ENCODE measurements at places on chromosomes 5 and 9.

GRCh38 chr9:7011395-7012067, 253.8 kb downstream of the KDM4C start:
- DNase-seq = peak; percentile 67

- no peak for DNase-seq
Measured at GRCh38 chr5:8363138-8363537, 494.2 kb downstream of the MTRR start.

GRCh38 chr5:54595721-54596120, 78.2 kb downstream of the SNX18 start:
- DNase-seq = no peak

GRCh38 chr5:132180134-132180745, 47.4 kb downstream of the P4HA2 start:
- peak; percentile 69 for DNase-seq

DNA sequence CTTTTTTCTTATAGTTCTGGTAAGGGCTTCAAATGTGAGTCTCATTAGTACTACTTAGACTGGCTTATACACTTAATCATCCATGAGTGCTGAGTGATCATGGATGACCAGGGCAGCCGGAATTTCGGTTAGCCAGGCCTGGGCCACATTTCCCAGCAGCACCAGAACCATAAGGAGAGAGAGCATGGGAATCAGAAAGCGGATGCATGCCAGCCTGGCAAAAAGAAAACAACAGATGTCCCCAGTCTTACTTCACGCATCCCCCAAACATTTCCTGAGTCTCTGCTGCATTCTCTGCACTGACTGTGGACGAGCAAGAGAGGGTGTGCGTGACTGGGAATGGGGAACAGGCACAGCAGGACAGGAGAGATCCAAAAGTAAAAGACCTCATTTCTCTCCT, 371.1 kb upstream of the ZNF608 start:
- no peak for DNase-seq

DNA sequence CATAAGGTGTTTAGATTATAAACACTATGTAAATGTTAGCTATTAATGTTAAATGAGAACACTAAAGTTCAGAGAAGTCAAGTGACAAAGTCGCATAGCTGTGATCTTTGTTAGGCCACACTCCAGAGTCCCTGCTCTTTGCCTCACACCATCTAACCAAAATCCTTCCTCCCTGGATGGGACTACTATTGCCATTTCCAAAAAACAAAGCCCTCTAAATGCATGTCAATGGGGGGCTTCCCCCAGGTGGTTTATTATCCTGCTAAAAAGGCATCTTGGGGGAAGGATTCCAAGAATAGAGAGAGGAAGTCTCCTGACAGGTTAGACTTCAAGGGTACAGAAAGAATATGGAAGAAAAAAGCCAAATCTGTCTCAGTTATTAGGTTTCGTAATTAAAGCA, 10.4 kb downstream of the NR6A1 start:
- no peak for DNase-seq

GRCh38 chr5:135231289-135231688, 167.7 kb downstream of the MACROH2A1 start:
- no peak for DNase-seq

DNA sequence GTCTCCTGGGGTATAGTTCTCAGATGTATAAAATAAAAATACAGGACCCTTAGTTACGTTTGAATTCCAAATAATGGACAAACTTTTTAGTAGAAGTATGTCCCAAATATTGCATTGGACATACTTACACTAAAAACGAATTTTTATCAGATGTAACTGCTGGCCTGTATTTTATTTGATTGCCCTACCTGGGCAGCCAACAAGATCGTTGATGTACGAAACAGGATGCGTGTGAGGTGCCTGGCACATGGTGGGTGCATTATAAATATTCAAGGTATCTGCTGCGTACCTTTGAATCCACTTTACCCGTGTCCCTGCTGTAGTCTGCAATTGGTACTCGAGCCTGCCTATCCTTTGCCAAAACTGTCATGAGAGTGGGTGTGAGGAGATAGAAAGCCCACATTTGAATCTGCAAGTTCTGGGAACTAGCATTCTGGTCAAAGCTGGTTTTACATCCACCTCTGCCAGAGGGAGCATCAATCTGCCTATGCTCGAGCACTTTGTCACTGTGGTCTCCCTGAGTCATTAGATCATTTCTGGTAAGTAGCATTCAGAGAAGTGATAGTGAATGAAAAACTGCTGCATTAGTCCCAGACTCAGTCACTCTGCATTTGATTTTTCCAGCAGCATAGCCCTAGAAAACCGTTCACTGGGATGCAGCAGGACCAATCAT, 133.7 kb upstream of the IQGAP2 start:
- DNase-seq = no peak

GRCh38 chr5:110275878-110276277, 450.6 kb downstream of the TMEM232 start:
- no peak for DNase-seq

- no peak for DNase-seq
Measured at GRCh38 chr5:139812323-139812722, 16.7 kb downstream of the PSD2 start.

DNA sequence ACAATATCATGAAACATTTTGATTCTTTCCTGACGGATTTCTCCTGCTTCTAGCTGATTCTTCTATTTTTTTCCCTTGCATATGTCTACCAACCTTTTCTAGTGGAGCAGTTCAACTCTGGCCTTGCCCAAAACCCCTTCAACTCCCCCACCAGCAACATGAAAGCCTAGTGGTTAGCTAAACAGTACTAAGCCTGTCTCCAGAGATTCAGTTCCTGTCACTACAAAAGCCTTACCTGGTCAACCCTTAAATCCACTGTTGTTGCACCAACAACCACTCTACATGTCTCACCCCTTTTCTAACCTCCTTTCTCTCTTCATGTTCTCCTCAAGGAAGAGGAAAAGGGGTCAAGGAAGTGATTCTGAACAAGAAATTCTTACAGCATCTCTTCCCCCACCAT, 74.8 kb upstream of the PIK3R1 start:
- DNase-seq = no peak

- no peak for DNase-seq
Measured at GRCh38 chr9:12069366-12069765, 623.8 kb upstream of the TYRP1 start.

GRCh38 chr9:35549441-35549840, 55.6 kb upstream of the TESK1 start:
- DNase-seq = no peak

GRCh38 chr5:173554989-173555705, 61.3 kb downstream of the BOD1 start:
- no peak for DNase-seq

- DNase-seq = no peak
Measured at GRCh38 chr9:33923079-33923478, 106.1 kb downstream of the UBE2R2 start.

- no peak for DNase-seq
Measured at GRCh38 chr5:141507387-141508091, 18.7 kb downstream of the PCDHGC5 start.

GRCh38 chr5:56837381-56837780, 22.0 kb downstream of the MAP3K1 start:
- DNase-seq = no peak

GRCh38 chr5:133928587-133929393, 39.6 kb downstream of the C5orf15 start:
- DNase-seq = peak; percentile 40

- no peak for DNase-seq
Measured at GRCh38 chr5:107466233-107466769, 204.4 kb downstream of the EFNA5 start.

- peak; percentile 9 for DNase-seq
Measured at GRCh38 chr5:6525910-6526309, 77.3 kb downstream of the UBE2QL1 start.

- DNase-seq = no peak
Measured at GRCh38 chr5:130189961-130190360, 285.7 kb downstream of the CHSY3 start.

DNA sequence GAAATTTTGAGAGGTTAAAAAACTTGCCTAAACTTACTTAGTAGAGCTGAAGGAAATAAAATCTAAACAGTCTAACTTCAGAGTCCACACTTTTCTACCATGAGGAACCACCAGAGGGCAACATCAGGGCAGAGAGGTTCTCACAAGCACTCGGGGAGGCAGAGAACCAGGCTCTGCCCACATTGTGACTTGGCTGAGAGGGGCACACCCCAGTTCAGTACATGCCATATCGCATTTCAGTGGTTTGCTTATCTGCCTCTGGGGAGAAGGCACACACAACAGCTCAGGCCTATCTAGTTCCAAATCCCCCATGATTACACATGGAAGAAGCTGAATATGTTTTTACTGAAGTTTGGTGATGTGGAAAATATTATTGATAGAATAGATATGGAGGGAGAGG, 49.2 kb downstream of the EQTN start:
- peak; percentile 59 for DNase-seq

DNA sequence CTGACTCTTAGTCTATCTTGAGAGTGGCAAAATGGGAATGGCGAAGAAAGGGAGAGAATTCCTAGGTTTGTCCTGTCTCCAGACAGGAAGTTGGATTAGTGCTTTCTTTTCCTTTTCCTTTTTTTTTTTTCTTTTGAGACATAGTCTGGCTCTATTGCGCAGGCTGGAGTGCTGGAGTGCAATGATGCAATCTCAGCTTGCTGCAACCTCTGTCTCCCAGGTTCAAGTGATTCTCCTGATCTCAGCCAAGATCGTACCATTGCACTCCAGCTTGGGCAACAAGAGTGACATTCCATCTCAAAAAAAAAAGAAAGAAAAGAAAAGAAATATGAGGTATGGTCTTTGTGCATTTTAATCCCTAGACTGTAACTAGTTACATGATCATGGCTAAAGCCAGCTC, 12.6 kb upstream of the KIF27 start:
- DNase-seq = no peak

GRCh38 chr5:128559300-128560297, 21.6 kb upstream of the FBN2 start:
- no peak for DNase-seq

DNA sequence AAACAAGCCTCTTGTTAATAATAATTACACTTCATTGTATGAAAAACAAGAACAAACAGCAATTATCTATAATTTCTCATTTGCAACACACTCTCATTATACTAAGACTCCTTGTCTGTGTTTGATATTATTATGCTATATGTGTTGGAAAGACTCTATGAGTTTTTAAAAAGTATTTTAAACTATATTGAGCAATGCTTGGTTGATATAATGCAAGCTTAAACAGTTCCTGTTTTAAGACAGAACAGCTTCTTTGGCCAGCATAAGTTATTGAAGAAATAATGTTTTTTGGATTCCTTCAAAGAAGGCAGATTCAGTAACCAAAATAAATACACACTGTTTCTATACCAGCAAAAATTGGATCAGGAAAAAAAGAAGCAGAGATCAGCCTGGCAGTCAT, 871.4 kb downstream of the MAT2B start:
- no peak for DNase-seq

- no peak for DNase-seq
Measured at GRCh38 chr9:115225459-115226116, 107.6 kb upstream of the TNC start.

- DNase-seq = no peak
Measured at GRCh38 chr5:59693492-59694309, 199.8 kb downstream of the PDE4D start.

DNA sequence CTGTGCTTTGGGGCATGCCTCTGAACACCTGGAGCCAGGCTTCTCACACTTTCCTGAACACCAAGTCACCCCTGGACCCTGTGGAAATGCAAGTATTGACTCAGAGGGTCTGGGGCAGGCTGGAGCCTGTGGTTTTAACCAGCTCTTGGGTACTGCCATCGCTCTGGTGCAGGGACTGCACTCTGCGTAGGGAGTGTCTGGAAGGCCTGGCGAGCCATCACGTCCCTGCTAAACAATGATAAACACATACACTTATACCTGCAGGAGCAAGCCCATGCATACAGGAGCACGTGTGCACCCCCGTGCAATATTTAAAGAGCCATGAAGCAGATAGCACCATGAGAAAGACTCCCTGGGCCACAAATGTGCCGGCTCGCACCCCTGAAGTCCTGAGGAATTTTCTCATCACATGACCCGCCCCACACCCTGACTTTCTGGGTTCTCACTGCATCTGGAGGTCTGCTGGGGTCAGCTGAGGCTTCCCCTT, 267.7 kb downstream of the GADD45G start:
- no peak for DNase-seq

DNA sequence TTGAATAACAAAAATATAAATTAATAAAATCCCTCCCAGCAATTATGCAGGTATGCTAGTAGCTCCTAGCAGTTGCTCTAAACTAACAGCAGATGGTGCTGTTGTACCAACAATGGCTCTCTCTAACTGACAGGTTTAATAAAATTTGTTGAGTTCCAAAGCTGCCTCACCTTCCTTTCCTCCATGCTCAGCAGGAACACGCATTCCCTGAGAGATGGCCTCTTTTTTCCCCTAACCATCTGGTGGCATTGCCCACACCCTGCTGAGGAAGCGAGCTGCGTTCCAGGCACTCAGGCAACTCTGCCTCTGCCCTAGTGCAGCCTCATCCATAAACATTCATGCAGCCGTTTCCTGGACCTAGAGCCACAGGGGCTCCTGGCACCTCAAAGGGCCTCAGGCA, 106.2 kb downstream of the KLHL3 start:
- peak; percentile 81 for DNase-seq

DNA sequence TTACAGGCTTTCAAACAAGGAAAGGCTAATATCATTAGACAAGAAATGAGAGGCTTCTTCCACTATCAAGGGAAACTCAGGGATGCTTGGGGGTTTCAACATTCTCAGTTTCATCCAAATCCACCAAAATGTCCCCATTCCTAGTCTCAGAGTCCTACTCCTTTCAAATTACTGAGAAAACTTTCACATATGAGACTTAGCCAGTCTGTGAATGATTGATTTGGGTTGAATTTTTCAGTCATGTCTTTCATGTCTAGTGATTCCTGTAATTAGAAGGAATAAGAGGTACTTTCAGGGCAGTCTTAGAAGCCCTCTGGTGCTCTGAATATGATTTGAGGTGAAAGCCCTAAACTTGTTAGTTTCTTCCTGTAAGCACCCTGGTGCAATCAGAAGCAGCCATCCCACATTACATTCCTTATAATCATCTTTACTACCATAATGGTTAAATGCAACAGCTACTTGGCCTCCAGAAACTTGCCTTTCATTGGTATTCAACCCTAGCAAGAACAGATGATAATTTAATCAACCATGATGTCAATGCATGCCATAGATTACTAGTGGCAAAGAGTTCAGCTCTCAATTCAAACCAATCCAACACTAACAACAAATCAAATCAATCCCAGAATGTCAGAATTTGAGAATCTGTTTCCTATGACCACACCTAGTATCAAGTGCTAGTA, 50.7 kb upstream of the RIC1 start:
- DNase-seq = no peak
